ENCODE measurements at places on chromosomes 12 and 14.
A peak's percentile ranks its signal among the peaks of the same experiment; 100 is the strongest.

- no peak for DNase-seq
Measured at GRCh38 chr12:24599736-24600135, 349.2 kb downstream of the BCAT1 start.

GRCh38 chr14:23829736-23830471 is 123.7 kb upstream of the DHRS4 start:
- peak; percentile 96 for DNase-seq

GRCh38 chr12:67436230-67436629 is 167.1 kb downstream of the CAND1 start:
- peak; percentile 8 for DNase-seq

DNA sequence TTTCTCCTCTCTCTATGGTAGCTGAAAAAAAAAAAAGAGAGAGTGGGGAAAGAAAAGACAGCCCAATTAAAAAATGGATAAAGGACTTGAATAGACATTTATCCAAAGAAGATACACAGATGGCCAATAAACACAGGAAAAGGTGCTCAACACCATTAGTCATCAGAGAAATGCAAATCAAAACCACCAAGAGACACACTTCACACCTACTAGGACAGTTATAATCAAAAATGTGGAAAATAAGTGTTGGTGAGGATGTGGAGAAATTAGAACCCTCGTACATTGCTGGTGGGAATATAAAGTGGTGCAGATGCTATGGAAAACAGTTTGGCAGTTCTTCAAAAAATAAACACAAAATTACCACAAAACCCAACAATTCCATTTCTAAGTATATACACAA is 172.4 kb upstream of the GRIN2B start:
- DNase-seq = no peak

DNA sequence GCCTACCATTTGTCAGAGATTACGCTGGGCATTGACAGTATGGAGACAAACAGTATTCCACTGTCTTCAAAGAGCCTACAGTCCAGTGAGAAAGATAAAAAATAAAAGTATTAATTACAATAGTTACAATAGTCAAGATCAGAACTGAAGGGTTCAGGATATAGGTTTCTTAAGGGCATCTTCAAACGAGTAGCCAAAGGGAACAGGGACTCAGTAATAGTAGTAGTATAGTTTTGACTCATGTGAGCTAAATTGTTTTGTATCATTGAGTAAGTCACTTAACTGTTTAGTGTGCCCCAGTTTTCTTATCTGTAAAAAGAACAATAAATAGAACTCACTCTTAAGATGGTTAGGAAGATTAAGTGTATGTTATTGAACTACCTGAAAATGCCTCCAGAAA is 123.6 kb downstream of the METTL25 start:
- no peak for DNase-seq
